Colonic mucosa (tissue), 4 donors: ENCODE measurements at places on chromosomes 16 and 17.

- no peak for DNase-seq
Observed at GRCh38 chr17:44272321-44272951, 4.5 kb upstream of the SLC4A1 start.

GRCh38 chr17:55433029-55433628, 11.5 kb upstream of the MMD start:
- DNase-seq: peak; percentile 39

GRCh38 chr17:35064516-35065215, 1.2 kb upstream of the RFFL start:
- no peak for DNase-seq

DNA sequence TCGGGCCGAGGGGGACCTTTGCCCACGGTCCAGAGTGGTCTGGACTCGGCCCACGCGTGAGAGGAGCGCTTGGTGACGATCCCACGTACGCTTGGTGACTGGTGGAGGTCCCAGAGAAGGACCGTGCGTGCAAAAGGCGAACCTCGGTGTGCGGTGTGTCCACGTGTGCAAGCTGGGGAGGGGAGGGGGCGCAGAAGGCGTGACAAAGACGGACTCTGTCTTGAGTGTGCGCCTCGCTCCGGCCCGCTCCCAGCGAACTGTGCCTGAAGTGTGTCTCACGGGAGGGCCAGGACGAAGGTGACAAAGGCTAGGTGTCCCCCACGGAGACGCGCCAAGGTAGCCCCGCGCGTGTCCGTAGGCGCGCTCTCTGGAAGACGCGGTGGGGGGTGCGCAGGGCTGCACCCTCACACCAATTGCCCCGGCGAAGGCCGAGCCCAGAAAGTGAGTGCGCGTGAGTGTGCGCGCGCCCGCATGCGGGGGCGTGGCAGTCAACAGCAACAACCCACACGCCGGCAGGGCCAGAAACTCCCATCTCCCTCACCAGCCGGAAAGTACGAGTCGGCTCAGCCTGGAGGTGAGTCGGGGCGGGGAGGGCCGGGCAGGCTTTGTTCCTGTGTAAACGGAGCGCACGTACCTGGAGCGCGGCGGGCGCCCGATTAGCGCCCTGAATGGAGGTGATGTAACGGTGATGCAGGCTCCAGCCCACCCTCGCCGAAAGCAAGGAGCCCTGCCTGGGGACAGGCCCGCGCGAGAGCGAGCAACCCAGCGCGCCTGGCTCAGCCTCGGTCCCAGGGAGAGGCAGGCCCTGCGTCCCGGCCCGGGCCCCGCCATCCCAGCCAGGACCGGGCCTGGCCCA, at the start of gene GPRC5C:
Gene GPRC5C, plus strand, starts transcription at position 521 of the 856 bp plus-strand sequence. CDS start 7,689 bp downstream, outside the sequence.
- DNase-seq: peak; percentile 96

GRCh38 chr17:64213995-64214811, 48.9 kb downstream of the TEX2 start:
- DNase-seq: no peak

DNA sequence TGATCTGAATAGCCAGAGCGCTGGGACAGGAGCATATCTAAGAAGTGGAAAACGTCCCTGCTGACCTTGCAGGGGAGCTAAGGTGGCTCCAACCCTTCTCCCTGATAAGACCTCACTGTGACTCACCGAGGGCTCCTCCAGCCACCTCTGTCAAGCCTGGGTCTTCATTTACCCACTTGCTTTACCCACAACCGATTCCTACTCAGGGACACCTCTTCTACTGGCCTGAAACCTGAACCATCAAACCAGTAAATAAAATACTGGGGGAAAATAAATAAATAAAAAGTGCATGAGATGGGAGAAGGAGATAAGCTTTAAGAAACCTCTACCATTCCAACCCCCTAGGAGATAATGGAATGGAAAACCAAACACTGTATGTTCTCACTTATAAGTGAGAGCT, 80.2 kb upstream of the ALOX12 start:
- DNase-seq: no peak

DNA sequence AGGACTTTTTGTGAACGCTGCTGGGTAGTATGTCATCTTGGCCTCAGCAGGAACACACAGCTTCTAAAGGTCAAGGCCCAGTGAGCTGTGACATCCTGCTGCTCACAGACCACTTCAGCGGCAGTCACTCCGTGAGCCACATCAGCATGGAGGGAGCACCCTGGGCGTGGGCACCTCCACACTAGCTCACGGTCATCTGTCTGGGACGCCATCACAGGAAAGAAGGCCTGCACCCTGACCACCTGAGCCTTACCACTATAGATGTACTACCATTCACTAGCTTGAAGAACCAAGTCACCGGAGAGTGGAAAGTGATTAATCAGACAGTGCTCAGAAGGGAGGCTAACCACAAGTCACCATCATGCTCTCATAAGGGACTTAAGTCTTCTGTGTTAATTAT, 3.3 kb downstream of the AXIN1 start:
- no peak for DNase-seq

DNA sequence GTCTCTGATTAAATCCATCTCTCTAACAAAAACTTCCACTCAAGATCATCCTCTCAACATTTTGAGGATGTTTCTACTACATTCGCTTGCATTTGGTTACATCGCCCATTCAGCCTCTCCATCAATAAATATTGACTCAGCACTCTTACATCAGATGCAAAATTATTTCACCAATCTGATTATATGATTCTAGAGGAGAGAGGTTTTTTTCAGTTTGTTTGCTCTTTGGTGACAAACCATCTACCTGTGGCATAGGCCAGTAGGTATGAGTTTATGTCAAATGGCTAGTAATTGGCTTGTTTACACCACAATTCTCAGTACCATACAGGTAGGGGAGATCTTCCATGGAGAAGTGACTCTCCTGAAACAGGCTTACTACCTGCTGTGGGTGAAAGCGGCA, 52.3 kb downstream of the TOX3 start:
- DNase-seq: no peak

DNA sequence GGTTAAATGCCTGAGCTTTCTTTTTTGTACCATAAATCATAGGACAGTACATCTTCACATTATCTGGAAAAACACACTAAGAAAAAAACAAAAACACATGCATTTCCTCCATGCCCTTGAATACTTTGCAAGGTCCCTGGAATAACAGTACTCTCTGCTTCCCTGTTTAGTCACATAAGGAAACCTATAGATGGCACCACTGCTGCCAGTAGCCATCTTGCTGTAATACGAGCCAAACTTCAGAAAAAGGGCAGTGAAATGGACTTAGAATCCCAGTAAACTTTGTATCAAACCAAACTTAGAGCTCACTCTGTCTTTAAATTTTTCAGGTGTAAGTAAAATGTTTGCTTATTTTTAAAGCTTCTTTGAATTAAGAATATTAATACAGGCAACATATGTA, 435.5 kb downstream of the KCNJ2 start:
- no peak for DNase-seq

DNA sequence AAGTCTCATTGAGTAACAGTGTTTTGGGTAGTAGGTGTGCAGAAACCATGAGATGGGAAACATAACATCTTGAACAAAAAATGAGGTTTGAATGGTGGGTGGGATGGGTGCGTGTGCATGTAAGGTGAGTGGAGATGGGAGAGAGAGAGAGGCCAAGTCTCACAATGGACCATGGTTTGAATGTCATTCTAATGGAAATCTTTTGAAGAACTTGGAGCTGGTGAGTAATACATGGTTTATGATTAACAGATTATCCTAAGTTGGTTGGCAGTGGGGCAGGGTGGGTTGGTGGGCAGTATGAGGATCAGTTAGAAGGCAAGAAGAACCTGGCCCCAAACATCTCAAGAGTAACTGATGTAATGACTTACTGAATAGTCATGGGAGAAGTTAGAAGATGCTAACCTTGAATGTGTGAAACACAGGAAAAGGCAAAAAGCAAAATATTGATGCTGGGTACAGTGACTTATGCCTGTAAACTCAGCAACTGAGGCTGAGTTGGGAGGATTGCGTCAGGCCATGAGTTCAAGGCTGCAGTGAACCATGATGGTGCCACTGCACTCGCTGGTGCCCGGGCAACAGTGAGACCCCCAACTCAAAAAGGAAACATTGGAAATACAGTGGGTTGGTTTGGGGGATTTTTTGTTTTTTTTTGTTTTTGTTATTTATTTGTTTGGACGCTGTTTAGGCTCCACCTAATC, 32.7 kb downstream of the ZNF207 start:
- DNase-seq: no peak

DNA sequence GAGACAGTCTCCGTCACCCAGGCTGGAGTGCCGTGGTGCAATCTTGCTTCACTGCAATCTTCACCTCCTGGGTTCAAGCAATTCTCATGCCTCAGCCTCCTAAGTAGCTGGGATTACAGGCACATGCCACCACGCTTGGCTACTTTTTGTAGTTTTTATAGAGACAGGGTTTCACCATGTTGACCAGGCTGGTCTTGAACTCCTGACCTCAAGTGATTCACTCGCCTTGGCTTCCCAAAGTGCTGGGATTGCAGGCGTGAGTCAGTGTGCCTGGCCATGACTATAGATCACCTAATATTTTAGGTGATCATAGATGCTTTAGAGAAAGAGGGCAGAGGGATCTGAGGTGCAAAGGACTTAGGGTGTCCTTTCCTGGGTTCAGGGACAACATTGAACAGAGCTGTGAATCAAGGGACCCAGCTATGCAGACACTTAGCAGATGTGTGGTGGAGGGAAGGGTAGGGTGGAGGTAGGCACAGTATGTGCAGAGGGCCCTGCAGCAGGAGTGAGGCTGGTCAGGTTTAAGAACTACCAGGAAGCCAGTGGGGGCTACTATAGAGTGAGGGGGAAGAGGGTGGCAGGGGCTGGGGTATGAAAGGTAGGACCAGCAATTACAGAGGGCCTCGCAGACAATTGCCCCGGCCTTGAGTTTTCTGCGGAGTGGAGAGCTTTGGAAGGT, 116.5 kb downstream of the CMIP start:
- DNase-seq: no peak

GRCh38 chr17:20109076-20109475, 99.9 kb downstream of the SPECC1 start:
- no peak for DNase-seq

DNA sequence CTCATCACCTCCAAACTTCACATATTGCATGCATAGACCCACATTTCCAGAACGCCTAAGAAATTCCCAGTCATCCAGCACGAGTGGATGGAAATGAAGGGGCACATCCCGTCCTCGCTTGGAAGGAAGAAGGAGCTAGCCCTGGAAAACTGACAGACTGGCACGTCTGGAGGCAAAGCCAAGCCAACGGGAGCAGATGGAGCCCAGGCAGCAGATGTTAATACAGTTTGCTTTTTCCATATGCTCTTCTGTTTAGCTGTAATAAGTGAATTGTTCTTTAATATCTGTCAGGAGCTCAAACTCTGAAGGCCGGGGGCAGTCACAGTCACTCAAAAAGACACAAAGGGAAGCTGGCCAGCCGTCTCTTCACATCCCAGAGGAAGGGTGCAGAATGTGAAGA, 187.7 kb downstream of the XYLT1 start:
- no peak for DNase-seq

GRCh38 chr16:29804020-29804419, 2.3 kb upstream of the MAZ start:
- no peak for DNase-seq

- no peak for DNase-seq
Observed at GRCh38 chr17:13638855-13639458, 37.2 kb upstream of the HS3ST3A1 start.
